ENCODE measurements at places on chromosomes 5 and 9.

DNA sequence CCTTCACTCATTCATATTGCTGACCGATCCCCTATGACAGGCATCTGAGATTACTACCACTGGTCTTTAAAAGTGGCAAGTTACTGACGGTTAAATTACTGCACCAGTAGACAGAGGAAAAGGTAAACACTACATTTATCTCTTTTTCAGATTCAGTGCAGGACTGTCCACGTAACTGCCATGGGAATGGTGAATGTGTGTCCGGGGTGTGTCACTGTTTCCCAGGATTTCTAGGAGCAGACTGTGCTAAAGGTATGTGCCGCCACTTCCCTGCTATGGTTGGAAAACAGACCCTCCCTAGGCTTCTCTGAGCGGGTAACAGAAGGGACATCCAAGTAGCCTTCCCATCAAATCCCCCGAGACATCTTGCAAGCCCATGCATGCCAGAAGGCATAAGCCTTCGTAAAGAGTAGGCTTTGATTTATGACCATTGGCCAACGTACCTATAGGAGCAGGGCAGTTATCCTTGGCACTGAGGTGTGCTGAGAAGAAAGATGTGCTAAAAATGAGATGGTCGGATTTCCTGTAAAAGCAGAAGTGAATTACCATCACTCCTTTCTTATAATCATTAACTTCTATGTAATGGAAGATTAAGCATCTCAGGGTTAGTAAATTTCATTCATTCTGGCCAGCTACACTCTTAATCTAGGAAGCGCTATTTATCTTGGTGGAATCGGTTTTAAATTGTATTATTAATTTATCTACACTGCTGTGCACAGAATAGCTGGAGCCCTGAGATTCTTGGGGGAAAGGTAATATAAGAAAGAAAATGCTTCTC is 193.4 kb upstream of the WWC1 start:
- no peak for DNase-seq

- DNase-seq: no peak
Measured at GRCh38 chr5:17735761-17736160, 101.5 kb downstream of the TAF11L14 start.

DNA sequence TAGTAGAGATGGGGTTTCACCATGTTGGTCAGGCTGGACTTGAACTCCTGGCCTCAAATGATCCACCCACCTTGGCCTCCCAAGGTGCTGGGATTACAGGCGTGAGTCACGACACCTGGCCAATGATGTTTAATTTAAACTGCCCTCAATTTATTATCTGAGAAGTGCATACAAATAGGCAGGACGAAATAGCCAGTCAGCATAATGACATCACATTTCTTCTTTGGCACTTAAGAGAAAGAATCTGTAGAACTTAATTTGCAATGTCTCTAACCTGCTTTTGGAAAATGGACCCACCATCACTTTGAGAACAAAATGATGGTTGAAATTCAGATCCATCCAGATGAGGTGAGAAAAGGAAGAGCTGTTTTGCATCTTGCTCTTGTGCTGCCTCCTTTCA is 52.5 kb upstream of the ZNF608 start:
- no peak for DNase-seq

DNA sequence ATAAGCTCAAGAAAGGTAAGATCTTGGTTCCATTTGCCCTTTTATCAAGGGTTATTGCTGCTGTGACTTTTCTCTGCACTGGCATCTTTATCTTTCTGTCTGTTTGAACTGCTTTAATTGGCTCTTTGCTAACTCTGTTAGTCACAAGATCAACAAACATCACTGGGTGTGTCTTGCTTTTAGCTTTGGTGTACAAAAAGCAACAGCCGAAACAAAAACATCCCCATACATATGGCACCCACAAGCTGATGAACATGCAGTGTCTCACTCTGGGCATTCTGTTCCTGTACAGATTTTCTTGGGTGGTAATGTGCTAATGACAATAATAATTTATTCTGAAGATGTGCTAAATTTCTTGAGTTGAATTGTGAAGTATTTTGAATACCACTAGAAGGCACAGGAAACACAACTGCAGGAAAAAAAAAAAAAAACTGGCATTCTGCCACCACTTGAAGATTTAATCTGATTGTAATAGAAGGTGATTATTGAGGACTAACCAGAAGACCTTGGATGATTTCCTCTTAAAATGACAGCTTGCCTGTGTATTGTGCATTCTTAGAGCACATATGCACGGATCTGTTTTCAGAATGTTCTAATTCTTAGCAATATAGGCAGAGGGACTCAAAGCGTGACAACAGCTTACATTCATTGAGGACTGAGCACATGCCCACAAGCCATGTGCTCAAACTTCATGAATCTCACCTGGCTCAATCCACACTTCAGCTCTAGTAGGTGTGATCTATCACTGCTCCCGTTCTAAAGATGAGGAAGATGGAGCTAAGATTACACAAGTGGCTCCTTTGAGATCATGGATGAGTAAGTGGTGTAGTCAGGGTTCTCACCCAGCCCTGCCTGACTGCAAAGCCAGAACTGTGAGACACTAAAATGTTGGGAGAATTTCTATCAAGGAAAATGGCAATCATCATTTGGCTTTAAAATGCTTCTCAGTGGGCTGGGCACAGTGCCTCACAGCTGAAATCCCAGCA is 96.4 kb downstream of the EBF1 start:
- no peak for DNase-seq

- DNase-seq: no peak
Measured at GRCh38 chr9:78786794-78787193, 489.9 kb downstream of the PSAT1 start.

- DNase-seq: no peak
Measured at GRCh38 chr9:121883281-121884056, 209.6 kb downstream of the TTLL11 start.

DNA sequence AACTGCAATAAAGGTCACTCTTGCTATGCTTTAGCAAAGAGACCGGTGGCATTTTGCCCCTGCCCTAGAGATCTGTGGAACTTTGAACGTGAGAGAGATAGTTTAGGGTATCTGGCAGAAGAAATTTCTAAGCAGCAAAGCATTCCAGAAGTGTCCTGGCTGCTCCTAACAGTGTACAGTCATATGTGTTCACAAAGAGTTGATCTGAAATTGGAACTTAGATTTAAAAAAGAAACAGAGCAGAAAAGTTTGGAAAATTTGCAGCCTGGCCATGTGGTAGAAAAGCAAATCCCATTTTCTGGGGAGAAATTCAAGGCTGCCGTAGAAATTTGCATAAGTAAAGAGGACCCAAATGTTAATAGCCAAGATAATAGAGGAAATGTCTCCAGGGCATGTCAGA is 169.2 kb downstream of the FGF1 start:
- DNase-seq: no peak

- no peak for DNase-seq
Measured at GRCh38 chr9:108021096-108021710, 531.6 kb upstream of the KLF4 start.

- DNase-seq: no peak
Measured at GRCh38 chr5:40871177-40871576, 30.0 kb downstream of the CARD6 start.

DNA sequence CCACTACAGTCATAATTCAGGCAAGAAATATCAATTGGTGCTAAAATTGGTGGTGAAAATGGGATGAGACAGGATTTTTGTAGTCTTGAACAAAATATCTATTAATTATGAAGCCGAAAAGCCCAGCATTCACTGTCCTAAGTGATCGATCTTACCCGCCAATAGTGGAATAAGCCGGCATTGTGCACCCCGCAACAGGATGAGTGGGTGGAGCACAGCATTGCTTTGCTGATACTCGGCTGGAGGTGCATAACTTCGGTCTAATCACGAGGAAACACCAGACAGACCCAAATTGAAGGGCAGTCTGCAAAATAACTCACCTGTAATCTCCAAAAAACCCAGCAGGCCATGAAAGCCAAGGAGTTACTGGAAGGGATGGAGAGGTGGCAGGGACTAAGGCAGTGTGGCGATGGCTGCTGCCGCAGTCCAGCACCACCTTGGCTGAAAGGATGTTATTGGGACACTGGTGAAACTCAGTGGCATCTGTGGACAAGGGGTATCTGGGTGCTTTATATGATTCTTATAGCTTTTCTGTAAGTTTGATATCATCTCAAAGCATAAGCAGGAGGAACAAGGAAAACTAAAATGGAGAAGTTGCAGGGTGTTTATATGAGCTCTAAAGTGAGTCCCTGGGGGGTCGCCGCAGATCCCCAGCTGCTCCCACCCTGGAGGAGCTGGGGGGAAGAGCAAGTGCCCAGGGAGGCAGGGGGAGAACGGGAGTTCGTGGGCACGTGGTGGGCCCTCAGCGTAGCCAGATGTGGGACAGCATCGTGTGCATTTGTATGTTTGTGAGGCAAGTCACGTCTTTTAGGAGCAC is 45.2 kb downstream of the AHRR start:
- DNase-seq: no peak

DNA sequence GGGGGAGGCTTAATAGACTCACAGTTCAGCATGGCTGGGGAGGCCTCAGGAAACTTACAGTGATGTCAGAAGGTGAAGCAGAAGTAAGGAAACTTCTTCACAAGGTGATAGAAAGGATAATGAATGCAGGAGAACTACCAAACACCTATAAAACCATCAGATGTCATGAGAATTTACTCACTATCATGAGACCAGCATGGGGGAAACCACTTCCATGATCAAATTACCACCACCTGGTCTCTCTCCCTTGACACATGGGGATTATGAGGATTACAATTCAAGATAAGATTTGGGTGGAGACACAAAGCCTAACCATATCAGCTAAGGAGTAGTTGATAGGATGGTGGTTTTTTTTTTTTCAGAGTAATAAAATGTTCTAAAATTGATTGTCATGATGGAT is 201.8 kb downstream of the CDH12 start:
- no peak for DNase-seq

DNA sequence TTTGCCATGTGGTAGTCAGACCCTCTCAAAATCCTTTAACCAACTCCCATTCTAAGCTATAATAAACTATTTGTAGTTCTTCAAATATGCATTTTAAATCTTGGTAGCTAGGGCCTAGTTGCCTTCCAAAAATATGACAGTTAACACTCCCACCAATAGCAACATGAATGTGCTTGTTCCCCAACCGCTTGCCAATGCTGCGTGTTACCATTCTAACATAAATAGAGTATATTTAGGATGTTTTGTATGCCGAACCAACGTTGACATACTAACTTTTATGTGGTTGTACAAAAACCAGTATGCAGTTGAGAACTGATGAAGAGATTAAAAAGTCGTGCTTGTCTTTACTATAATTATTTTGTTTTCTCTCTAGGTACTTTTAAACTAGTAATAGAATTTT is 9.0 kb downstream of the UBE2B start:
- DNase-seq: no peak
